ENCODE measurements at places on chromosomes 7 and 10. TPM values are rescaled to one million over a fixed set of nuclear protein-coding genes. Genes with fewer than 3 reads are reported as not detected.

AKR1D1 gene
- not detected for polyA plus RNA-seq

GAD2 gene
- not detected for polyA plus RNA-seq

SPDYE11 gene
- polyA plus RNA-seq: not detected

LIPJ gene
- polyA plus RNA-seq: not detected

SPRN gene
- polyA plus RNA-seq: 1.2 TPM

PPP3CB gene
- polyA plus RNA-seq: 38.8 TPM

MRM2 gene
- polyA plus RNA-seq: 23.3 TPM

ABCF2 gene
- 41.6 TPM for polyA plus RNA-seq

VIPR2 gene
- polyA plus RNA-seq: not detected

NEUROG3 gene
- not detected for polyA plus RNA-seq

PAX4 gene
- polyA plus RNA-seq: not detected

BICC1 gene
- polyA plus RNA-seq: 22.2 TPM

CLEC2L gene
- not detected for polyA plus RNA-seq

TRPV5 gene
- not detected for polyA plus RNA-seq

GRM3 gene
- polyA plus RNA-seq: not detected

PRKAR2B gene
- 6.5 TPM for polyA plus RNA-seq
